ENCODE measurements at places on chromosomes 3 and 15.

- DNase-seq: no peak
Observed at GRCh38 chr15:56390739-56391267, 25.6 kb downstream of the TEX9 start.

DNA sequence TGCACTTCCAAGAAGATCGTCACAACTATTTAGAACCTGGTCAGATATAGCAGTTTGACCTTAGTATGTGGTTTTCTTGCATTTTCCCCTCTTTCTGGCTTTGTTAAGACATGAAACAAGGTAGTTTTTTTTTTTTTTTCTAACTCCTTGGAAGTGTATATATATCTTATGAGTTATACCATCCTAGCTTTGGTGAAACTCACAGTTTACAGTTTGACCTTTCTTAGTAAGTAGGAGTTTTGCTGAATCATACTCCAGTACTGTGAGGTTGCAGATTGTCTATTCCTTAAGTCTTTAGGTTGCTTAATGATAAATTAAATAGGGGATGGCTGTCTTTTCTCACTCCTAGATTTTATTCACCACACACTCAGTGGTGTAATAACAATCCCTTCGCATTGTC, 325.0 kb downstream of the RBMS3 start:
- no peak for DNase-seq

DNA sequence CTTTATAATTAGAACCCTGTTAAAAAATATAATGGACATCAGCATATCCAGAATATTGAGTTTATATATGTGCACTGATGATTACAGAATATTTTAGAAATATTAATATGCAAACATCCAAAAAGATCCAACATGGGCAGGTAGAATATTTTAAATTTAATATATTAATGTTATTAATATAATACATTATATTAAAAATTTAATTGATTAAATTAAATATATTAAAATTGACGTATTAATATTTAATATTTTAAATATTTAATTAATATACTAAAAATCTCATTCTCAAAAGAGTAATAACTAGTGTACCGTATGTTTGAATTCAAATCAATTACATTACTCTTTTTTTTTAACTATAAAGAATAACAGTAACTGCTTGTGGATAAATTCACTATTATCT, 73.8 kb upstream of the FURIN start:
- DNase-seq: no peak

GRCh38 chr3:177257006-177257405, 59.7 kb upstream of the TBL1XR1 start:
- DNase-seq: no peak

DNA sequence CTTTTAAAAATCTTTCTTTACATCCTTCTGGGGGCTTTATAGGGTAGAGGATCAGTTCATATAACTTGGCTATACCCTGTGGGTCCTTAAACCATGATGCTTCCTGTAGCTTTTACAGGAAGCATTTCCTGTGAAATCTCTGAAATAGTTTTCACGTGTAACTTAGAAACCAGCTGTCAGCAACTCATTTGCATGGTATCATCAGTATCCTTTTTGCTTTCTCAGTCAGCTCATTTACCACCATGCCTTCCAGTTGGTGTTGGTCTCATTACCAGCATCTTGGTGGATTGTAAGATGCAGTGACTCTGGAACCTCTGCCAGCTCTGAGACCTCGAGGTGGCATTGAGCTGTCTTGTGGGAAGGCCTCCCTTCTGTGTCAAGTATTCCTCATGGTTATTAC, 96.7 kb upstream of the MYZAP start:
- DNase-seq: no peak

DNA sequence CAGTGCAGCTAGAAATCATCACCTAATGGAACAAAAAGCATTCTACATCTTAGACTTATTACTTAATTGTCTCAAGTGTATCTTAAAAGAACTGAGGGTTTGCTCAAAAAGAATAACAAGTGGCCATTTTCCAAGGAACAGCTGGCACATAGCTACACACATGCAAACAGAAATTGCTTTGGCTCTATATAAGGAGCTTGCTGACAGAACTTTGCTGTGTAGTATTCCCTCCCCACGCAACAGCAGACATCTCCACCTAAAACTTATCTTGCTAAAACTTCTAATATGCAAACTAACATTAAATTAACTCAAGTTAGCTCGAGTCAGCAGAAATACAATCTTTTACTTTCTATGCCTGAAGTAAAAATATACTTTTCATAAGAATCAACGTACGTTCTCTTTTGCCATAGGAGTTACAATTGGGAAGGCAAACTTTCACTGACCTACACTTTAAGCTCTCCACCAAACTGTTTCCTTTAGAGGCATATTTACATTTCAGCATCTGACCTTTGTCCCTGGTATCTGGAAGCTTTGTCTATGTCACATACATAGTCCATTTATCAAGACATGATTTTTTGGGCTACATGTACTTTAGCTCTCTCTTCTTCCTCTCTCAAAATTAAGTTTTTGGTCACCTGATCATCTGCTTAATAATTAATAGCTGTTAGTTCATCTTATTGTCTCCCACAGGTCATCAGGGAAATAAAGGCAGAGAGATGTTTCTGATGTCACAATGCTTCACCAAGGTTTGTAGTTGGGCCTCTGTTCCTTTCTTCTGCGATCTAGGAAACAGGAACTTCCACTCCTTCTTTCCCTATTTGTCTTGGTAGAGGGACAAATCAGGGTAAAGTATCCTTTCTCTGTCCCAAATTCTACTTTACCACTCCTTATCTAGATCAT, 163.4 kb upstream of the AGTR1 start:
- DNase-seq: no peak

DNA sequence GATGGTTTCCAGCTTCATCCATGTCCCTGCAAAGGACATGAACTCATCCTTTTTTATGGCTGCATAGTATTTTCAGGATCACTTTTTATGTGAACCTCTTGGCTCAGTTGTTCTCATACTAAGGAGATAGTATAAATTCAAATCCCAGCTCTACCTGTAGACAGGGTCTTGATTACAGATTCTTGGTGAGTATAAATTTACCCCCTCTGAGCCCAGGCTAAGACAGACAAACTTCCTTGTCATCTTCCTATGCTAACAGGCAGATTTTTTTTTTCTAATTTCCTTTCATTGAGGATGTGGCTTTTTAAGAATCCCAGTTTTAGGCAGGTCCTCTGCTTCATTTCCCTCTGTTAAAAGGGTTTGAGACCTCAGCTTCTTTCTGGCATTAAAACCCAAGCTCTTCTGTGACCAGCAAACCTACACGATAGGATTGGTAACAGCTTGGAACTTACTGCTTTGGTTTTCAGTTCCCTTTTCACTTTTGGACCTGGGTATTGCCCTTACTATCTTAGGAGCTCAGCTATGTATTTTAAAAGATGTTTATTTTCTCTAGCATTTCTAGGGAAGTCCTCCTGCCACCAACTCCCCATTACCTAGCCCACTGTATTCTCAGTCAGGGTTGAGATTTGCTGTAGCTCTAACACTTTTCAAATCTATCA, 72.5 kb downstream of the VPS8 start:
- no peak for DNase-seq

DNA sequence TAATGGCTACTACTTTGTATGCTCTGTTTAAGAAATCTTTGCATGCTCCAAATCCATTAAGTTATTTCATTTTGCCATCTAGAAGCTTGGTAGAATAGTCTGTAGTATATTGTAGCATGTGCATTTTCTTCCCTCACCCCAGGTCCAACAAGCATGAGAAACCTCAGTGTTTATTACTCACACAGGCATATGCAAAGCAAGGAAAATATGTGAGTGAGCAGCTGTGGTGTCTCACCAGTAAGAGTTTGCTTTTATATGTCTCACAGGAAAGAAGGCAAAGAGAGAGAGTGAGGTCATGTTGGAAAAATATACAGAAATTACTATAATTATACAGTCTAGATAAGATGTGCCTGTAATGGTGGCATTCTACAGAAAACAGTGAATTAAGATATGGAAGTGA, 312.5 kb downstream of the C3orf38 start:
- DNase-seq: no peak

DNA sequence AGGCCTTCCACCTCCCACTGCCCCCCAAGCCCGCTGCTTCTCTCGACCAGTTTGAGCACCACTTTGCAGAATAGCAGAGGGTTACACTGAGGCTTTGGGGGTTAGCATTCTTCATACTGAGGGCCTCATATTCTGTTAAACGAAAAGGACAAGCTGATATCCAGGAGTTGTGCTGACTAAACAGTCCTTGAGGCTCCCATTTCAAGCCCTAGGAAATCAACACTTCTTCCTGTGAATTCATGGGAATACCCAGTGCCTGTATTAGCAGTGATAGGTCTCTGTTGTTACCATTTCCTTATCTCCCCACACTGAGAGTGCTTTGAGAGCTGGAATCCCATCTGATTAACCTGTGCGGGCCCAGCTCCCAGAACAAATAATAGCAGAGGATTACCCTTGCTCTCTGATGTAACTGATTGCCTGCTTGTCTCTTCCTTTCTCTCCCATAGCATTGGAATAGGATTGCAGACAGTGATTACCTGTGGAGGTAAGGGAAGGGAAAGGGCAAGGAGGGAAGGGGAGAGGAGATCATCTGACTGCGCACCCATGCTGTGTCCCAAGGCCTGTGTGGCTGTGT, 930 bp downstream of the FBXW12 start:
- DNase-seq: no peak

DNA sequence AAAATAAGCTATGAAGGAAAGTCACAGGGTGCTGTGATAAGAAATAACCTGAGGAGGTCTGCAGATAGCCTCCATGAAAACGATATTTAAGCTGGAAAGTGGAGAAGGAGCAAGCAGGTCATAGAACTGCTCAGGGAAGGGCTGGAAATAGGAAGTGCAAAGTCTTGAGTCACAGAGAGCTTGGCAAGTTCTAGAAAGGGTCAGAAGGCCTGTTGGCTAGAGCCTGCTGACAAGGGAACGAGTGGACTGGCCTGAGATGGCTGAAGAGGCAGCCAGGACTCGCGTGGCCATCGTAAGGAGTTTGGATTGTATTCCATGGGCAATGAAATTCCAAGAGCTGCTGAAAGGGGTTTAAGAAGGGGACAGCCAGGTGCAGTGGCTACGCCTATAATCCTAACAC, 64.7 kb upstream of the IL12A start:
- no peak for DNase-seq

GRCh38 chr3:51283421-51283820, 101.7 kb upstream of the MANF start:
- DNase-seq: no peak

- DNase-seq: no peak
Observed at GRCh38 chr15:34330279-34330678, 7.3 kb downstream of the SLC12A6 start.

GRCh38 chr3:4688411-4688810, 195.3 kb downstream of the ITPR1 start:
- no peak for DNase-seq

DNA sequence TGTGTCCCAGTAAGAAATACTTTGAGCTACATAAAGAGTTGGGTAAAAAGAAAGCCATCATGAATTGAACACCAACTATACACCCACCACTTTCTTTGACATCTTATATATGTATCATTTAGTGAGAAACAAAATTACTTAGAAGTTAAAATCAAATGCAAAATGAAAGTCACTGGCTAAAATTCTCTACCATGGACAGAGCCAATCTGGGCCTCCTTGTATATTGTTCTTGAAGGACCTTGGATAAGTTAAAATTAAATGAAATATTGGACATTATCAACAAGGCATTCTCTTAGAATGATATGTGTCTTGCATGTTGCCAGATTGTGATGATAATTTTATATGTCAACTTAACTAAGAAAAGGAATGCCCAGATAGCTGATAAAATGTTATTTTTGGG, 64.2 kb upstream of the CHL1 start:
- no peak for DNase-seq

- no peak for DNase-seq
Observed at GRCh38 chr3:67610458-67610857, 44.0 kb downstream of the SUCLG2 start.

DNA sequence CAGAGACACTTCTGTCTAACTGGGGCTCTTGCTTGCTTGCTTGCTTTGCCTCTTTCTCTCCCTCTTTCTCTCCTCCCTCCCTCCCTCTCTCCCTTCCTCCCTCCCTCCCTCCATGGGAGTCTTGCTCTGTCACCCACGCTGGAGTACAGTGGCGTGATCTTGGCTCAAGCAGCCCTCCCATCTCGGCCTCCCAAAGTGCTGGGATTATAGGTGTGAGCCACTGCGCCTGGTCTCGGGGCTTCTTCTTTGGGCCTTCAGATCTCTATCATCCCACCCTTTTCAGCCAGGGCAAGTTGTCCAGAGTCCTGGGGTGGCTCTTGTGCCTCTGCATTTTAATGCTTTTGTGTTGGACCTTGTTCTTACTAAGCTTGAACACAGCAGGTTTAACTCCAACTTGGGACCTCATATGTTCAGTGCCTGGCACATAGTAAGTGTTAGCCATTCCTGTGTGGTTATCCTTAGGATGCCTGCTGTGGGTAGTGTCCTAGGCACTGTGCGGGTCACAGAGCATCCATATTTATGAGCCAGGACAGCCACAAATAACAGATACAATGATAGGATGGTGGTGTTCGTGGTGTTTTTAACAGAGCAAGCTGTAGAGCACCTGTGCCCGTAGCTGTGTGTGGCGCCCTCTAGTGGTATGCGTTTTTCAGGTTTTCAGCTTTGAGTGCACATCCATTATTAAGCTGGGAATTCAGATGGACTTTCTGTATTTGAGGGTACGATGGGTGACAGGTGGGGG, 75.1 kb downstream of the CCK start:
- DNase-seq: peak; percentile 70

- no peak for DNase-seq
Observed at GRCh38 chr15:66655997-66656396, 46.0 kb upstream of the SMAD6 start.

GRCh38 chr3:4949659-4950058, 29.6 kb upstream of the BHLHE40 start:
- DNase-seq: no peak

DNA sequence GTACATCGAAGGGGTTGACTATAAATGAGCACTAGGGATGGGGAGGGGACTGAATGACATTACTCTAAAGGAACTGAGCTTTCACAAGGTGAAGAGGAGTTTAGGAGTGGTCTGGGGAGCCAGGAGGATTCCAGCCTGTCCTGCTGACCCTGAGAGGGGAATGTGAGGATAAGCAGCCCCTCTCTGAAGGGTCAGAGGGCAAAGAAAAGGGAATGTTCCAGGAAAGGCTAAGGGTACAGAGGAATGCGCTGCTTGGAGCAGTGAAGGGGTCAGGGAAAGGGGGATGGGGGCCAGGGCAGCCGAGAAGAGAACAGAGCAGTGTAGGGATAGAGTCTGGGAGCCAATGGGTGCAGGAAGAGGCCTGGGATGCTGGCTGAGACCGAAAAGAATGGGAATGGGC, 28.0 kb upstream of the TPM1 start:
- DNase-seq: no peak

DNA sequence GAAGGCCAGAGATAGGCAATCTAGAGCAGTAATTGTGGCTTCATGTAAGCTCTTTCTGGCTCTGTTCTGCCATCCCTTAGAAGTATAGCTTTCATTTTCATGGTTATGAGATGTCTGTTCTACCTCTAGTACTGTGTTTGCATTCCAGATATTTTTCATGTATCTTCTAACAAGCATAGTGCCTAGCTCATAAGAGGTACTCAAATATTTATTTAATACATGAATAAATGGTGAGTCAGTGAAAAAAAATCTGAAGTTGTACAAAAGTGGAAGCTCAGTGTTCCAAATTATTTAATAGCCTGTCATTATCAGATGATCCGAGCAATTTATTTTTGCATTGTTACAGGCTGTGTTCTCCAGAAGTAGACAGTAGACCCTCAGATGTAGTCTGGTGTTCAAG, 64.3 kb downstream of the OXSM start:
- no peak for DNase-seq

- no peak for DNase-seq
Observed at GRCh38 chr15:61099020-61099810, 129.9 kb downstream of the RORA start.

GRCh38 chr3:143601723-143602484, 246.4 kb downstream of the SLC9A9 start:
- no peak for DNase-seq
